ENCODE measurements at places on chromosomes 16 and 17.

- no peak overlapping the region for H3K4me3 ChIP-seq
- peaks cover 8% of the 10 kb centered on the region for H3K4me1 ChIP-seq
- DNase-seq, result no peak
- H3K27me3 ChIP-seq, result no peaks in the 10 kb centered on the region
Observed at GRCh38 chr16:50040710-50041109, 15.7 kb downstream of the CNEP1R1 start.

DNA sequence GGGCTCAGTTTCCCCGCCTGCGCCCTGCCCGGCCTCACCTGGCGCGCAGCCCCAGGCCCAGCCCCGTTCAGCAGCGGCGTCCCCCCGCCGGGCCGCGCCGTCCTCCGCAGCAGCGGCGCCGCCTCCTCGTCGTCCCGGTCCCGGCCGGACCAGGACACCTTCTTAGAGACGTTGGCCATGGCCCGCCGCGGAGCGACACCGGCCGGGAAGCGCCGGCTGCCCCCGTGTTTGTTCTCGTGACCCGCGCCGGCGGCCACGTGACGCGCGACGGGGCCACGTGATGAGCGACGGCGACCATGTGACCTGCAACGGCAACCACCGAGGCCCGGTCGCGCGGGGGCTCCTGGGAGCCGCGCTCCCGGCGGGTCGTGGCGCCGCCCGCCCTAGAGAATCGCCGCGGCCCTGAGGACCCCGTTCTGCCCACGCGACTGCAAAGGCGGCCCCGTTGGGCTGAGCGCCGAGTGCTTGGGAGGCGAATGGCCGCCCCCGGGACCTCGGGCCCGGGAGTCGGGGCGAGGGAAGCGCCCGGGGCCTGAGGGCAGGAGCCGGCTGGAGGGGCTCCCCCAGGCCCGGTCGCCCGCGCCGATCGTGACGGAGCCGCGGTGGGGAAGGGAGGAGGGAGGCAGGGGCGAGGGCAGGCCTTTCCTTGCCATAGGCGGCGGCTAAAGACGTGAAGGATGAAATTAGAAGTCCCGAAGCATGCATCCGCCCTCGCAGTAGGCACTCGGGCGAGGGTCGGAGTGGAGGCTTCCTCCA, at the start of gene CLCN7:
Gene CLCN7, minus strand, starts transcription at position 233 of the 756 bp plus-strand sequence. Its CDS starts 54 bp downstream, at position 179.
- DNase-seq, result peak; percentile 92
- peak within 1 kb of the TSS; percentile 87 for H3K27ac ChIP-seq
- peaks cover 1% of the 10 kb centered on the region for H3K27me3 ChIP-seq
- peaks cover 33% of the 10 kb centered on the region for H3K4me1 ChIP-seq
- H3K36me3 ChIP-seq, result peaks cover 2% of the 10 kb centered on the region

- no peak overlapping the region for H3K4me3 ChIP-seq
- H3K27me3 ChIP-seq, result no peaks in the 10 kb centered on the region
- peaks cover 49% of the 10 kb centered on the region for H3K36me3 ChIP-seq
Observed at GRCh38 chr17:77208856-77209255, 68.1 kb downstream of the SEC14L1 start.

- H3K36me3 ChIP-seq, result peaks cover 43% of the 10 kb centered on the region
- peaks cover 36% of the 10 kb centered on the region for H3K4me1 ChIP-seq
- H3K4me3 ChIP-seq, result peak within 1 kb of the TSS; percentile 100
- H3K27ac ChIP-seq, result peak within 1 kb of the TSS; percentile 100
- no peaks in the 10 kb centered on the region for H3K27me3 ChIP-seq
Observed at GRCh38 chr16:1959269-1960039, at the start of gene NDUFB10. TSS of gene NDUFB10 (plus strand) at chr16:1959538. CDS start at chr16:1959625, 87 bp downstream.

- DNase-seq, result no peak
- peak overlapping the region; percentile 70 for H3K27ac ChIP-seq
- no peaks in the 10 kb centered on the region for H3K27me3 ChIP-seq
- H3K4me3 ChIP-seq, result no peak overlapping the region
- peaks cover 24% of the 10 kb centered on the region for H3K36me3 ChIP-seq
Observed at GRCh38 chr17:7912927-7913524, 3.1 kb downstream of the RNF227 start.

- peaks cover 6% of the 10 kb centered on the region for H3K27me3 ChIP-seq
- H3K27ac ChIP-seq, result no peak overlapping the region
- no peak for DNase-seq
- no peak overlapping the region for H3K4me3 ChIP-seq
- H3K36me3 ChIP-seq, result no peaks in the 10 kb centered on the region
- H3K4me1 ChIP-seq, result no peaks in the 10 kb centered on the region
Observed at GRCh38 chr16:82782715-82783251, 156.0 kb downstream of the CDH13 start.

- no peak for DNase-seq
- peak overlapping the region; percentile 91 for H3K27ac ChIP-seq
- peak overlapping the region; percentile 96 for H3K4me3 ChIP-seq
- H3K36me3 ChIP-seq, result peaks cover 34% of the 10 kb centered on the region
- H3K4me1 ChIP-seq, result peaks cover 48% of the 10 kb centered on the region
Observed at GRCh38 chr16:27312580-27313421, 973 bp upstream of the IL4R start.

GRCh38 chr17:81647640-81648012, 8.7 kb downstream of the PDE6G start:
- H3K4me1 ChIP-seq, result peaks cover 3% of the 10 kb centered on the region
- no peak for DNase-seq
- peaks cover 22% of the 10 kb centered on the region for H3K27me3 ChIP-seq
- H3K36me3 ChIP-seq, result no peaks in the 10 kb centered on the region
- no peak overlapping the region for H3K4me3 ChIP-seq

- no peak for DNase-seq
- H3K27ac ChIP-seq, result no peak overlapping the region
- H3K27me3 ChIP-seq, result no peaks in the 10 kb centered on the region
- no peak overlapping the region for H3K4me3 ChIP-seq
Observed at GRCh38 chr17:40175928-40176753, 1.1 kb upstream of the RAPGEFL1 start.

- peaks cover 95% of the 10 kb centered on the region for H3K36me3 ChIP-seq
- H3K4me3 ChIP-seq, result peak overlapping the region; percentile 98
- peak; percentile 77 for DNase-seq
- peaks cover 88% of the 10 kb centered on the region for H3K4me1 ChIP-seq
- no peaks in the 10 kb centered on the region for H3K27me3 ChIP-seq
Observed at GRCh38 chr17:40560592-40561293, 4.5 kb downstream of the CCR7 start.

GRCh38 chr16:80656711-80657150, 115.9 kb downstream of the DYNLRB2 start:
- H3K4me3 ChIP-seq, result peak overlapping the region; percentile 69
- peaks cover 17% of the 10 kb centered on the region for H3K4me1 ChIP-seq
- no peaks in the 10 kb centered on the region for H3K27me3 ChIP-seq
- H3K36me3 ChIP-seq, result peaks cover 5% of the 10 kb centered on the region
- peak overlapping the region; percentile 60 for H3K27ac ChIP-seq

DNA sequence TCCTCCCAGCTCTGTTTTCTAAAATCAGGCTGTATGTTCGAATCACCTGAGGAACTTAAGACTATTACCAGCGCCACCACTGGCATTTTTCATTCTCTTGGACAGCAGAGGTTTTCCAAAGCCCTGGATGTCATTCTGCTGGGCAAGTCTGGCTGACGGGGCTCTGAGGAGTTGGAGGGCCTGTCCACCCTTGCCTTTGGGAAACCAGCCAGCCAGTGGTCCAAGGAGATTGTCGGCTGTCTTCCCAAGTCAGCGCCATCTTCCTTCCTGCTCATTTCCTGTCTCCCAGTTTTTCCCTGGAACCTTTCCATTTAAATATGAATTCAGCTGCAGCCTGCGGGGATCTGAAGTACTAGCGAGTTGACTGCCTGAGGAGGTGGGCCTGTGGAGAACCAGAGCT, 258.3 kb downstream of the PRKCA start:
- no peak overlapping the region for H3K27ac ChIP-seq
- H3K36me3 ChIP-seq, result peaks cover 21% of the 10 kb centered on the region
- DNase-seq, result no peak
- peaks cover 22% of the 10 kb centered on the region for H3K4me1 ChIP-seq
- no peak overlapping the region for H3K4me3 ChIP-seq
